GF-D8 (cell line): ENCODE measurements at places on chromosomes 3 and 15.

- DNase-seq: no peak
These were observed 312.1 kb downstream of the SLC9A9 start for GRCh38 chr3:143535994-143536784.

- DNase-seq: no peak
These were observed 34.1 kb downstream of the EPHB3 start for GRCh38 chr3:184595726-184596125.

- DNase-seq: no peak
These were observed 30.9 kb upstream of the SEMA3F start for GRCh38 chr3:50124052-50124799.

DNA sequence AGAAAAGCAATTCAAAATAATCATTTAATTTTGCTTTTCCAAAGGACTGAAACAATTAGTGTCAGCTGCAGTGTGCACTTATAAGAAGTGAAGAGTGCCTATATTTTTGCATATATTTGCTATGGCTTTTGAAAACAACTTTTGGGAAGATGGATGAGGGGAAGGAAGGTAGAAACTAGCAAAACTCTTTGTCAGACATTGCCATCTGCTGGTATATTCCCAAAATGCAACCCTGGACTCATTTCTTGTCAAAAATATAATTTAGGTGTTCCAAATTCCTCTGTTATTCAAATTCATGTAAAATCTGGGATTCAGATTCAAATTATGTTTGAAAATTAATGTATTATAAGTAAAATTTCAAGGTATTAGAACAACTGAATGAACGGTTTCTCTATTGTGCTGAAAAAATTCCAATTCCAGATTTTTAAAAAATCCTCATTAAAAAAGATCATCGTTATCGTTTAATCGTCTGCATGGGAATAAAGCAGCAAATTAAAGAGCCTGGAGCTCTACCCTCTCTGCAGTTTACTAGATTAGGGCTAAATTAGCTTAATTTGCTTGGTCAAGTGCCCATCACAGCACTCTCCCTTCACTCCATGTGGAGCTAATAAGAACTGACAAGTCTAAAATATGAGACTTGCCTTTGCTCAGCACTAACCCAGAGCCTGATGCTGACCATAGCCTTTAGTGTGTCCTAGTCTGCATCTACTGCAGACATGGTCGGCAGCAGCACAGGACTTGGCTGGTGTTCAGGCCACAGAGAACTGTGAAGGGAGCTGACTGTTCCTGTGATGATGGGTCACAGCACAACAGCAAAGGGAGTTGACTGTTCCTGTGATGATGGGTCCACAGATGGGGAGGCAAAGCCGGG, 67.9 kb upstream of the MITF start:
- DNase-seq: no peak

DNA sequence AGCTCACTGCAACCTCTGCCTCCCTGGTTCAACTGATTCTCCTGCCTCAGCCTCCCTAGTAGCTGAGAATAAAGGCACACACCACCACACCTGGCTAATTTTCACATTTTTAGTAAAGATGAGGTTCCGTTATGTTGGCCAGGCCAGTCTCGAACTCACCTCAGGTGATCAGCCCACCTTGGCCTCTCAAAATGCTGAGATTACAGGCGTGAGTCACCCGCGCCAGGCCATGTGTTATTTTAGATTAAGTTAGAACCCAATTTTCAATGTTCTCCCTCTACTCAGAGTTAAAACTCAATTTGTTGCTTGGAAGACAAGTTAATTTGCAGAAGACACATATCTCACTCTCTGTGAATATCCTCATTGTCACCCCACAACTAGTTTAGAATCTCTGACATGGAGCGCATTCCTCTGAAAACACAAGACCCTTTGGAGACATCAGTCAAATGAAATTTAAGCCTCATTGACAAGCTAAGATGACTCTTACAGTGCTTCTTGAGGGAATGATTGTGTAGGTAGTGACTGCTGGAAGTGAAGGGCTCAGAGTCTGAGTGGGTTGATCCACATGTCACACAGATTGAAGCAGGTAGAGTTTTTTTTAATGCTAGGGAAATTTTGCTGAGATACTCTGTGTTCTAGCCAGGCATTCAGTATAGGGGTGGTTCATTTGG, 60.6 kb upstream of the FRMD4B start:
- no peak for DNase-seq

DNA sequence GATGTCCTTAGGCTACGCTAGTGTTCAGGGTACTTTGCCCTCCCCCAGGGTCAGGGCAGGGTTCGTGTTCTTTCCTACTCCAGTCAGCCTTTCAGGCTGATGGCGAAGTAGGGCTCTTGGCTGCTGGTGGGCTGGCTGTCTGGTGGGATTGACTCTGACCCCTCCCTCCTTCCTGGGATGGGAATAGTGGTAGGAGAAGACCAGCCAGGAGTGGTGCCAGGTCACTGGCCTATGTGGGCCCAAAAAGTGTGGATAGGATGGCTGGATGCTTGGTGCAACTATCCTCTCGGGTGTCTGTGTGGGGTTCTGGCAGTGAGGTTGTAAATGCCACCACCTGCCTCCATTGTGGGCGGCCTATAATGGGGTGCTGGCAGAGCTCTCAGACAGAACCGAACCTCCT, 20.4 kb upstream of the EXOG start:
- DNase-seq: no peak
